Epithelial cell of proximal tubule (primary cell): ENCODE measurements at places on chromosomes 3 and 15.

- DNase-seq, result no peak
These were observed 112.5 kb downstream of the RPLP1 start for GRCh38 chr15:69565066-69565655.

GRCh38 chr3:112371569-112371968, 38.6 kb downstream of the CD200 start:
- DNase-seq, result no peak

DNA sequence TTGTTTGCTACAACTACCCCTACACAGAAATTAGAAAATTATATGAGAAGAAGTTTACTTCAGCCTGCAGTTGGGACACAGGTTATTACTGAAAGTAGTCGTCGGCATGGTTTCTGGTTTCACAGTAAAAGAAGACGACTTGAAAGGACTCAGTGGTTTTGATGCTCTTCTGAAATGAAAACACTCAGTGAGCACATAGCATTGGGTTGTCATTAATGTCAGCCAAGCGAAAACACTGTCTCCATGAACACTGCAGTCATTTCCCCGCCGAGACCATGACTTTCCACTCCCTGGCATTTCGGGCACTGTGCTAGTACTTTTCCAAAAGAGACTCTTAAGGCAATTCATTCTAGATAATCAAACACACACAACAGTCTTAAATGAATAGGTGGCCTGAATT, 69.2 kb upstream of the ICE2 start:
- DNase-seq, result peak; percentile 15

DNA sequence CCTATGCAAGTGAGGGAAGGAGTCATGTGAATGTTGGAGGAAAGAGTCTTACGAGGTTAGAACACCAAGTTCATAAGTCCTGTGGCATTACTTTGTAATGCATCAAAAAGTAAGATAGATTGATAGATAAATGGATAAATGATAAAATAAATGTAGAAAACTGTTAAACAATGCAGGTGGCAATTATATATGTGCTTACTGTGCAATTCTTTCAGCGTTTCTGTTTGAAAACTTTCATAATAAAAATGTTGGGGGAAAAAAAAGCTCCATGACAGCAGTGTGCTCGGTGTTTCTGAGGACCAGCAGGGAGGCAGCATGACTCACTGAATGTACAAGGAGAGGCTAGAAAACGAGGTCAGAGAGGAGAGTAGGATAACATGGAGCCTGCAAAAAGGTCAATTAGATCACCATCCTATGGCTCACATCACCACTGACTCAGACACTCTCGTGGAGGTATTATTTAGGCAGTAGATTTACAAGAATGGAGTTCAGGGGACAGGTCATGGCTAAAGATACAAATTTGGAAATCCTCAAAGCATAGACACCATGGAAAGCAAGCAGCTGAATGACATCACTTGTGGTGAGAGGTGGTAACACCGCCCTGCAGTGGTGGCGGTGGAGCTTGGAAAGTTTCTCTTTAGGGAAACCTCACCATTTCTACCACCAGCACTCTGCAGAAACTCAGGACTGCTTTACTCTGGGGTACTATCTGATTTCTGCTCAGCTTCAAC, 219.8 kb downstream of the CTNNB1 start:
- peak; percentile 42 for DNase-seq

- no peak for DNase-seq
These were observed 535.6 kb upstream of the ALCAM start for GRCh38 chr3:104831071-104831470.

DNA sequence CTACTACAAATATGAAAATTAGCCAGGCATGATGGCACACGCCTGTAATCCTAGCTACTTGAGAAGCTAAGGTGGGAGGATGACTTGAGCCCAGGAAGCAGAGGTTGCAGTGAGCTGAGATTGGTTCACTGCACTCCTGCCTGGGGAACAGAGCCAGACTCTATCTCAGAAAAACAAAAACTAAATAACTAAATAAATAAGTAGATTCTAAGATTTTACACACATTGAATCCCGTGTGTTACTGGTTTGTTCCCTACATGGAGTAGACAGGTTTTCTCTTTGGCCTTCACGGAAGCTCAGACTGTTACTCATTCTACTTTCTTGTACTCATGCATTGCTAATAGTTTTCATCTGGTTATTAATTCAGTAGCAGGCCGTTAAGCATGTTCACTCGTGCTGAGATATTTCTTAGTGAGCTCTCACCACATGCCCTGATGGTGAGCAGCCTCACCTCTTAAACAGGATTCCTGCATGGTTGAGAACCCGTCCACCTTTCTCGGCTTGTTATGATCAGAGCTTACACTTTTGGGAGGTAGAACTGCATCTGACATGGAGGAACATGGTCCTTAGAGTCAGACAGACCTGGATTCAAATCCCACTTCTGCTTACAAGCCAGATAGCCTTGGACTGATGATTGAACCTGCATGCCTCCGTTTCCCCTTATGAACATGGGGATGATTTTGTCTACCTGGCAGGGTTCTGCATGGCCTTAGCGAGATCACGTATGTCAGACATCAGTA, 49.1 kb downstream of the CMTM7 start:
- peak; percentile 59 for DNase-seq

DNA sequence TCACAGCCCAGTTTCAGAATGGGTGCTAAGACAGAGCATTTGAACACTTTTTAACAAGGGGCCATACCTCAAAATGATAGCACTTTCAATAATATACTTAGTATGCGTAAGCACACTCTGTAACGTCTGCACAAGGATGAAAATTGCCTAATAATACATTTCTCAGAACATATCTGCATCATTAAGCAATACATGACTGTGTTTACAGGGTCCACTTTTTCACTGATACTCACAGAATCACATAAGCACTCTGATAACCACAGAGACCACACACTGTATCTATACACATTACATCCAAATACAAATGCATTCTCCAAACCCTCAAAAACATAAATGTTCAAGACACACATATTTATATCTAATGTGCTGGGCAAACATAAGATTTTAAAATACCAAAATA, 79.8 kb downstream of the NR1I2 start:
- no peak for DNase-seq

GRCh38 chr3:37491776-37492175, 317.4 kb upstream of the LRRFIP2 start:
- no peak for DNase-seq

DNA sequence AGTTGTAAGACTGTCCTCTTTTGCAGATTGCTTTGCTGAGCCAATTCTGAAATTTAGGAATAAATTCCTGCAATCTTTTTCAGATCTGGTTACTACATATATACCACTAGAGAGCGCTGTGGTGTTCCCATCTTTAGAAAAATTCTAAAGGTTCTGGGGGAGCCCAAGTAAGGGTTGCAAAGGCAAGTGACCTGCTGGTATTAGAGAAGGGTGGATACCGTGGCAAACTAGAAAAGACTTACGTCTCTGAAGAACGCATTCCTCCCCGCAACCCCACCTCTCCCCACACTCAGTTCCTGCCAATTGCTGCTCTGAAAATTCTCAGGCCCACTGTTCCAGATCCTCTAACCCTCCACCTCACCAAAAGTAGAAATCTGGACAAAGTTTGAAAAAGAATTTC, 48.5 kb downstream of the EFHB start:
- DNase-seq, result no peak

- DNase-seq, result no peak
These were observed 586.4 kb downstream of the GRM7 start for GRCh38 chr3:7447197-7447769.

GRCh38 chr3:105177576-105177975, 189.1 kb upstream of the ALCAM start:
- no peak for DNase-seq

DNA sequence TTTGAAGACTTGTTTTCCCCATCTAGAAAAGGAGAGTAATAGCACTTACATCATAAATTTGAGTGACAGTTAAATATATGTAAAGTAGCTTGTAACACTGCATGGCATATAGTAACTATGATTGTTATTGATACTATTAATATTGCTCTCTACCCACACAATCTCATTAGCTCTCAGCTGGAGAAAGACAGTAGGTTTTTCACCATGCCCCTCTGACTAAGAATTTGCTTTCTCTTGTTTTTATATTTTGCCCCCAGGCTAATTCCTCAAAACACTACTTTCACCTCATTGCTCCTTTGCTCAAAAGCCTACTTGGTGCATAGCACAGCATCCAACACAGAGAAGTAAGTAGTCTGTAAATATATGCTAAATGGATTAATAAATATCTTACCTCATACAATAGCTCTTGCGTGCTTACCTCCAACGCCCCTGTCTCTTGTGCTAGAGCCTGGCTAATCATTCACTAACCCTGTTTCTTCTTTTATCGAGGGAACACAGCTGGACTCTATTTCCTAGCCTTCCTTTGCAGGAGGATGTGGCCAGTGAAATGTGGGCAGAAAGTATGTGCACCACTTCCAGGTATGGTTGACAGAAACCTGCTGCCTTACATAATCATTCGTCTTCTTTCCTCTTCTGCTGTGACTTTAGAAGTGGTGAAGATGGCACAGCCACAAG, 190.0 kb downstream of the PLCH1 start:
- DNase-seq, result peak; percentile 72

DNA sequence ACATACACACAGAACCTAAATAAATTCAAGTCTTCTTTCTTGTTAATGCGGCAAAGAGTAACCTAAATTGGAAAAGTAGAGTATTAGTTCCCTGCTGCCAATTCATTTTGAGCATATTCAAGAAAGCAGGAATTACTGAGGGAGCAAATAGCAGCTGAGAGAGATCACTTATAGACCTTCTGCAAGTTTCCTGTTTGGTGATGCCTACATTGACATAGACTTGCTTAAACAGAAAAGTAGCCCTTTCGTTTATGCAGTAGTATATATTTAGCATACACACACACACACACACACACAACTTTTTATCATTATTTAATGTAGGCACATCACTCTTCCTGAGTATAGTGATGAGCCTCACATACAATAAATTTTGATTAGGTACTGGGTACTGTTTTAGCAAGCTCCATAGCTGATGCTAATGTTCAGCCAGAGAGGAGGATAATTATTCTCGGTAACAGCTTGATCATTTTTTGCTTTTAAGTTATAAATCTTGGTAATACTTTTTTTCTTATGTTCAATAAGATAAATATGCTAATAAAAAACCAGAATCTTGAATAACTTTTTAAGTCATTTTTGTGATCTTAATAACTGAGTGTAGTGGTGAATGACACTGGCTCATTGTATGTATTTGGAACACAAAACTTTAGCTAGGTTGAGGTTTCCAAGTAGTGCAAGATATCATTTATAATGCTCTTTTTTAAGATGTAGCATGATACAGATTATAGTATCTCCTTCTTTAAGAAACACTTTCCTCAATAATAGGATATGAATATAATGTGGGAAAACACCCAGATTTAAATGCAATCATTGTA, 174.7 kb downstream of the MBNL1 start:
- DNase-seq, result no peak

GRCh38 chr3:170976190-170976519, 50.4 kb downstream of the SLC2A2 start:
- no peak for DNase-seq

- no peak for DNase-seq
These were observed 32.2 kb upstream of the BCL2A1 start for GRCh38 chr15:80003171-80003570.

DNA sequence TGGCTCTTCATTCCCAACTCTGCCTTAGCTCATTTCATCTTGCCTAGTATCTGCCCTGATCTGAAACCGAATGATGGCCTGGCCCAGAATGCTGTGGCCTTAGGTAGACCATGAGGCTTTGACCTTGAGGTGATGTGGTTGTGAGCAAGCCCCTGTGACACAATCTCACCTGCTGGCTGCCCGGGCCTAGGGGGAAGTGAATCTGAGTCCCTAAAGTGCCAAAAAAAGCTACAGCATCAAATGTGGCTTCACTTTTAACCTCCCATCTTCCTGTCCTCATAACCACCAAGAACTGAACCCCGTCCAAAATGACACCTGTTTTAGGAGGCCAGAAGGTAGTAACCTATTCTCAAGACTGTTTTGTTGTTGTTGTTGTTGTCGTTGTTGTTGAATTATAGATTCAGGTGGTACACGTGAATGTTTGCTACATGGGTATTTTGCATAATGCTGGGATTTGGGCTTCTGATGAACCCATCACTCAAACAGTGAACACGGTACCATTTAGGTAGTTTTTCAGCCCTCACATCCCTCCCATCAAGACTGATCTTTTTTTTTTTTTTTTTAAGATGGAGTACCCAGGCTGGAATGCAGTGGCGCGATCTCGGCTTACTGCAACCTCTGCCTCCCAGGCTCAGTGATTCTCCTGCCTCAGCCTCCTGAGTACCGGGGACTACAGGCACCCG, 54.6 kb downstream of the MCCC1 start:
- DNase-seq, result no peak

DNA sequence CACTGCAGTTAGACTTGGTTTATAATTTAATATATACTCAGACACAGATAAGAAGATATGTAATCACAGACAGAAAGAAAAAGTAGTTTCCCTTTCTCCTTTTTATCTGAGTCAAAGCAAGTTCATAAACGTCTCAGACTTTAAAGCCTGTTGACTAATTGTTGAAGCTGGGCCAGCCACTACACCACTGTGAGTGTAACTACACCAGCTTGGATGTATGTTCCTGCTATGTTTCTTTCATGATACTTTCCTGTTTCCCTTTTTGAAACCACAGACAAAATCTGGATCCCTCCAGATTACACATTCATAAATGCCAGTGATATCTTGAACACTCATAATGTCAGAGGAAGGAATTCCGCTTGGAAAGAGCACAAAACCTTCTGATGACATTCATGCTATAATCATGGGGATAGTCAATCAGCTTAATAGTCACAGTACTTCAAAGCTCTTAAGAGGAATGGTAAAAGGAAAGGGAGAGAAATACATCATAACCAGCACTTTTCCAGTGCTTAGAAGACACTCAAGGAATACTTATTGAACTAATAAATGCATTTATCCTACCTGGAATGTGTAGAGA, 32.0 kb downstream of the KCNMB2 start:
- no peak for DNase-seq

DNA sequence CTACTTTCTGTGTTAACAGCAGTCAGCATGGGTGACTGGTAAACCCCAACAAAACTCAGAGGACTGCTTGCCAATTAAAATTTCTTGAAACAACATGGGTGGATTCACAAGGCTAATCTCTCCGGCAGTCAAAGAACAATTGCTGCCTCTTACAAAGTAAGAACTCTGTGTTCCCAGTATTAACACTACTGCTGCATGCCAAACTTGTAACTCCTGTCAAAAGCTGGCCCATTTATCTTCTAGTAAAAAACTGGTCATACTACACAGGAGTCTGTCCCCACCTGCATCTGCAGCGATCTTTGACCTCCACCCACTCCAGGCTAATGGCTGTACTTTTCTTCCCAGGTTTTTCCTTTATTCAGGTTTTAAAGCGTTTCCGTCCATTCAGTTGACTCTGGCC, 8.7 kb upstream of the ZNF589 start:
- no peak for DNase-seq
